NCI-H2029 treated with DMSO at 0.1 percent for 48 hours (cell line): ENCODE measurements at places on chromosomes 1 and 21.

GRCh38 chr1:176515310-176515709, 52.3 kb downstream of the PAPPA2 start:
- DNase-seq, result no peak

GRCh38 chr21:40706806-40707655, 139.9 kb downstream of the DSCAM start:
- no peak for DNase-seq

DNA sequence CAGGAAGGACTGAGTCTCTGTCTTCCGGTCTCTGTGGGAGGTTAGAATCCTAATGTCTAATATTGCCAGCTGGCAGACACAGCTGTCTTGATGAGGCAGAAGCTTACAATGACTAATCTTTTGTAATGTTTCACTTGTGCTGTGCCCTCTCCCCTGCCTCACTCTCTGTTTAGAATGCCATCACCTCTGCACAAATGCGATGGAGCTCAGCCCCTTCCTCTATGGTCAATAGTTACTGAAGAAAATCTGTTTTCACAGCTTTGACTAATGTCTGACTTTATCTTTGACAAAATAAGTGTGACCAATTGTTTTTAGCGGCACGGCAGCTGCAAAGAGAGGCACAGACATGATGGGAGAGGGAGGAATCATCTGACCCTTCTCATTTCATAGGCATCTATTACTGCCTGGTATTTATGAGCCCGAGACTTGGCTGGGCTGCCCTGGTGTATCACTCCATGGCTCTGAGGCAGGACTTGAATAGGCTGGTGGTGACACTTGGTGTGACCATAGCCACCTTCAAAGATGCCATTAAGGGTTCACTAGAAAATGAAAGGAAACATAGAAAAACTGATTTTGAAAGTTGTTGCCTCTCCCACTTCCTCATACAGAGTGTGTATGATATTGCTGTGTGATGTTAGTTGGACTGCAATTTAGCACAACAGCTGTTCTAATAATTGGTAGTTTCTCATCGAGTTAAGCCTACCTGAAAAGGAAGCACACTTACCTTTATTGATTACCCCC, 163.2 kb upstream of the NBPF11 start:
- no peak for DNase-seq

GRCh38 chr1:235057385-235058306, 71.0 kb downstream of the TOMM20 start:
- DNase-seq, result no peak

DNA sequence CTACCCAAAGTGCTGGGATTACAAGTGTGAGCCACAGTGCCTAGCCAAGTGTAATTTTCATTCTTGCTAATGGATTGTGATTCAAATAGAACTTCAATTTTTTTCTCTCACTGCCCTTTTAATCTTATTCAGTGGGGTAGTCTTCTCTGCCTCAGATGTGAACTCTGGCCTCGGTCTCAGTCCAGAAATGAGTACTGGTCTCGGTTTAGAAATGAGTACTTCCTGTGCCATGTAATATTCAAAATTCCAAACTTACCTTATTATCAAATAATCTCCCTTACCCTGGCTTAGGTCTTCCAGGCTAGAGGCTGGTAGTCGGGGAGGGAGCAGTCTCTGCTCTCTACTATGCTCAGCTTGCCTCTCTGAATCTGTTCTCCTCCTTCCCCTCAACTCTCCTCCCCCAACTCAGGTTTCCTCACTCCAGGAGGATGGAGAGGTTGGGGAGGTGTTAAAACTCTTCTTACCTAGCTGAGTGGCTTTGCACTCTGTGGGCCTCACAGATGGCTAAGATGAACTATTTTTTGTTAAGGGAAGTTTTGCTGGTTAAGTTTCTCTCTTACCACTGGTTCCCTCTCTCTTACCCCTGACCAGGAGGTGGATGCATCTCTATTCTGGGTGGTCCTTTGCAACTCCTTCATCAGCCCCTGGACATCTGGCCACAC, 4.8 kb upstream of the SLAMF9 start:
- DNase-seq, result no peak

GRCh38 chr1:244659694-244660093, 6.8 kb downstream of the DESI2 start:
- DNase-seq, result no peak

DNA sequence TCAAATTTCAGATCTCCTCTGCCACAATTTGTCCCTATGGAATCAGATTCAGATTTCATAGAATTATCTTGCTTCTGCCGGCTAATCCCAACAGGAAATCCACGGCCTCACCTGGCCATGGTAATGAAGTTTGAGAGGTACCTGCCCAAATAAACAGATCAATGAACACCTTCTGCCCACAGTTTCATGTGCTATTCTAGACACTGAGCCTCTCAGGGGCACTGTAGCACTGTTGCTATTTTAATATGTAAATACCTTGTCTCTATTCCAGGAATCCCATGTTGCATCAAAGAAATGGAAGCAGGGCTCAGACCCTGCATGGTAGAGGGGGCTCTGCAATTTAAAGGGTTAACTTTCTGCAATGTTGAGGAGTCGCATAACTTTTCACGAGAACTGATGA, 593.1 kb downstream of the PTBP2 start:
- peak; percentile 56 for DNase-seq

DNA sequence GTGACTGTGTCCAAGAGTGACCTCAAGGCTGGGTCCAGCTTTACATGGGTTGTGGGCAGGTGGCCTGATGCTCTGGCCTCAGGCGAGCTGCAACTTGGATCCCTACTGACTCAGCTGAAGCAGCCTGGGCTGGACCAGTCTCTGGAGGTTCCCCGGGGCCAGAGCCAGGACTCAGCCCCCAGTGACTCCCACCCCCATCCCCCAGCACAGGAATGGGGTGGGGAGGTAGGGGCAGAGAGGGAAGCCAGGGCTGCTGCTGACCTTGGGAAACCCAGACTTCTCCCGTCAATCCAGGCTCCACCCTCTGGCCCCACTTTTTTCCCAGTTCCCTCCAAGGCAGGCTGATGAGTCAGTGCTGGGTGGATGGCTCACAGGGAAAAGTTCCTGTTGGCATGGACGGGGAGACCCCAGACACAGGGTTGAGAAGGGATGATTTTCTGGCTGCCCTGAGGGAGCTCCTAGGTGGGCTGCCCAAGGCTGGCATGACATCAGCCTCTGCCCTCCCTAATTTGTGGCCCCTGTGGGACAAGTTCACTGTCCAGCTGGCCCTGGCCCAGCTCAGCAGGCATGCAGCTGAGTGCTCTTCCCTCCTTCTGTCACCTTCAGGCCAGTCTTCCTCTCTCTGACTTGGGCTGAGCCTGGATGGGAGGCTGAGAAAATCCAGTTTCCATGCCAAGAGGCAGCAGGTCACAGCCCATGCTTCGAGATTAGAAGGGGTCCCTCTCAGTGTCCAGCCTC, 2.2 kb downstream of the ZC3H12A start:
- DNase-seq, result no peak

DNA sequence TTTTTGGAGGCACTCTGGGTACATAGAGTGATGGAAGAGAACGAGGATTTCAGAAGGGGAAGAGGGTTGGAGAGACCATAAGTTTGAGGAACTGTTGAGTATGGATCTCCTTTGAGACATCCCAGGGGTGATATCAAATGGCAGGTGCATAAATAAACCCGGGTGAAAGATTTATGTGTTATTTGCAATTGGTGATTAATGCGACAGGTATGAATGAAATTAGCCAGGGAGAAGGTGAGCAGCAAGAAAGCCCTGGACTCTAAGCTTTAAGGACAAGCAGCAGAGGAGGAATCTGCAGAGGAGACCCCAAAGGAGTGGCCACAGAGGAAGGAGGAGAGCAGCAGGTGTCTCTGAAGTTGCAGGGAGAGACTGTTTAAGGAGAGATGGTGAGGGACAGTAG, 8.8 kb upstream of the REN start:
- no peak for DNase-seq
